ENCODE measurements at places on chromosomes 7 and 10. TPM values are rescaled to one million over a fixed set of nuclear protein-coding genes. Genes with fewer than 3 reads are reported as not detected.

- peak; percentile 79 for DNase-seq
Observed at GRCh38 chr7:123748171-123748733, 551 bp downstream of the WASL start.

GRCh38 chr7:25777969-25778708 is 373.9 kb upstream of the NFE2L3 start:
- DNase-seq = no peak

GRCh38 chr10:132975831-132976682 is 33.7 kb upstream of the CFAP46 start:
- DNase-seq = no peak

GRCh38 chr10:81847675-81848074 is 27.3 kb upstream of the NRG3 start:
- no peak for DNase-seq

DNA sequence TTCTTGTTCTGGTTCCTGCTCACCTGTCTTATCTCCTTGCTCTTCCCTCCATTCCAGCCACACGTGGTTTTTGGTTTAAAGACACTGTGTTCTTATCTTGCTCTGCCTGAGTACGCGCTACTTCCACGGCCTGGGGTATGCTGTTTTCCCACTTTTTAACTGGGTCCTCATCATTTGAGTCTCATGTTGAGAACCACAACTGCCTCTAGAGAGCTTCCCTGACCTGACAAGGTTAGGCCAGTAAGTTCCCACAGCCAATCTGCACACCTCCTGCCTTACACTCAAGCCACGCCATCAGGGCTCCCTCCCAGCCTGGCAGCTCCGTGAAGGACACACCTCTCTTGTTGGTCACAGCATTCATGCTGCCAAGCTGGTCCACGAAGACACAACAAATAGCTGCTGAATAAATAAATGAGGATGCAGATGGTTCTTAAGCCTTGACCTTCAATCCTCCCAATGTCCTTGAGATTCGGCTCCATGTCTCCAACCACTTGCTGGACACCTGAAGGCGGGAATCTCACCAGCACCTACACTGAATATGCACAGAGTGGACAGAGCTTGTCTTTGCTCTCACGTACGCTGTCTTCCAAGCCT is 201.7 kb upstream of the KLF14 start:
- no peak for DNase-seq

GRCh38 chr7:36309716-36310115 is 79.9 kb upstream of the ANLN start:
- no peak for DNase-seq

GRCh38 chr7:74231232-74231590 is 21.4 kb downstream of the LAT2 start:
- no peak for DNase-seq

DNA sequence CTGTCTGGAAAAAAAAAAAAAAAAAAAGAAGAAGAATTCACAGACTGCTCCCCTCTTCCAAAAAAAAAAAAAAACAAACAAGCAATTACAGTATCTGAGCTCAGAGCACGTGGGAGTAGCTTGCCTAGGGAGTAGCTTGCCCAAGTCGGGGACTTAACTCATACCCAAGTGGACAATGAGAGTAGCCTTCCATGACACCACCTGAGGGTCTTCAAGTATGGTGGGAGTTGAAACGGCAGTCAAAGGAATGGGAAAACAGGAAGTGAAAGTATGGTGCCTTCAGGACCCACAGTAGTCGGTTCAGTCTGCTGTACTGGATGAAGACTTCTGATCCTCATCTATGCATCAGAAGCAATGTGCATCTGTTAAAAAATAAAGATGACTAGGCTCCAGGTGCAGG is 10.6 kb downstream of the VOPP1 start:
- no peak for DNase-seq

IGF2BP3 gene
- polyA plus RNA-seq = 55.8 TPM

SCRN1 gene
- 0.20 TPM for polyA plus RNA-seq

PDE6C gene
- polyA plus RNA-seq = not detected

DNA sequence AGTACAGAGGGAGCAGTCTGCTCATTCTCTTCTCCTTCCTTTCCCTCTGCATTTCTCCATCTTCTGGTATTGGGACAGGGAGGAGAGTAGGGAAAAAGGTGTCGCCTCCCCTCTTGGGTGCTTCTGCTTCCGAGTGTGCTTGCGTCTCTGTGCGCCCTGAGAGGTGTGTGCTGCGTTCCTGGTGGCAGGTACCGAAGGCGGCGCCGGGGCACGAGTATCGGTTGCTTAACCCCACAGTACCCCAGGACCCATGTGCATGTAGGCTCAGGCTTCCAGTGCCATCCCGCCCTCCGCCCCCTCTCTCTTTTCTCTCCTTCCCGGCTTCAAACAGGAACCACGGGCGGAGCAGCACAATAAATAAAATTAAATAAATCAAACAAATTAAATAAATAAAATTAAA is 169.3 kb upstream of the GLI3 start:
- DNase-seq = no peak

GRCh38 chr10:75487087-75487754 is 55.8 kb downstream of the LRMDA start:
- DNase-seq = no peak

FKBP6 gene
- polyA plus RNA-seq = not detected

GRCh38 chr7:25084821-25085220 is 40.2 kb downstream of the CYCS start:
- DNase-seq = no peak

DNA sequence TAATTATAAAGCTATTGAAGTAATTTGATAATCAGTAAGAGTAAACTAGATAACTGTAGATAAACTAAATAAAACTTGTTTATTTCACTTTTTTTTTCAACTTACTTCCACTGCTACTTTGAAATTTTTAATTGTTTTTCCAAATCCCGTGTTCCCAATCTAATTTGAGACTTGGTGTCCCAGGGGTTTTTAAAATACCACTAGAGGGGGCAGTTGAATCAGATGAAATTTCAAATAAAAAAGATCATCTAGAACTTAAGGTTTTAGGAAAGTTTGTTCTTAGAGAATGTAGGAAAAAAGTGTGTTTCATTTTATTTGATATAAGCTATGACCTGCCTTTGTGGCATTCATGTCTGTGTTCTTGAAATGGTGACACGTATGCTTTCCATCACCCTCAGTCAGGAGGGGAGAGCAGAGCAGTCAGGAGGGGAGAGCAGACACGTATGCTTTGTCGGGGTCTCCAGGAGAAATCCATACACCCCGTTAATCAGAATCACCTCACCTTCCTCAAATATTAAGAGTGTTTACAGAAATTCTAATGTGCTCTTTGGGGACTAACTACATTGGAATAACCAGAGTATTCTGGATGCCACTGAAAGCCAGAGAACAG is 49.9 kb downstream of the C10orf67 start:
- no peak for DNase-seq

DNA sequence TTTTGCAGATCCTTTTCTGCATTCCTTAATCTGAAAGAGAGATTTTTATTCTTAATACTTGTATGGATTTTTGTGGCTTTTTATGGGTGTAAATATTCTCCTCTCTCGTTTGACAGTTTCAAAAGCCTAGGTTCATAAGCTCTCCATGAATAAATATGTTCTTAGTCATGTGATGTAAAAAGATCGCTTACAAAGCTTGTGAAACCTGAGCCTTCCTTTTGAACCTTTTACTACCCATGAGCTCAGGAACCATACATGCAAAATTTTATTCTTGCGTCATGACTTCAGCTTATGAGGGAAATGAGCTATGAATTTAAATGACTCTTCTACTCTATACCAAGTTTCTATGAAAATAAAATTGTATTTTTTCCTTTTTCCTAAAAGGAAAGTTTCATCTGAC is 98.7 kb downstream of the POLL start:
- no peak for DNase-seq

GRCh38 chr10:77669892-77670291 is 32.3 kb upstream of the KCNMA1 start:
- no peak for DNase-seq

DNA sequence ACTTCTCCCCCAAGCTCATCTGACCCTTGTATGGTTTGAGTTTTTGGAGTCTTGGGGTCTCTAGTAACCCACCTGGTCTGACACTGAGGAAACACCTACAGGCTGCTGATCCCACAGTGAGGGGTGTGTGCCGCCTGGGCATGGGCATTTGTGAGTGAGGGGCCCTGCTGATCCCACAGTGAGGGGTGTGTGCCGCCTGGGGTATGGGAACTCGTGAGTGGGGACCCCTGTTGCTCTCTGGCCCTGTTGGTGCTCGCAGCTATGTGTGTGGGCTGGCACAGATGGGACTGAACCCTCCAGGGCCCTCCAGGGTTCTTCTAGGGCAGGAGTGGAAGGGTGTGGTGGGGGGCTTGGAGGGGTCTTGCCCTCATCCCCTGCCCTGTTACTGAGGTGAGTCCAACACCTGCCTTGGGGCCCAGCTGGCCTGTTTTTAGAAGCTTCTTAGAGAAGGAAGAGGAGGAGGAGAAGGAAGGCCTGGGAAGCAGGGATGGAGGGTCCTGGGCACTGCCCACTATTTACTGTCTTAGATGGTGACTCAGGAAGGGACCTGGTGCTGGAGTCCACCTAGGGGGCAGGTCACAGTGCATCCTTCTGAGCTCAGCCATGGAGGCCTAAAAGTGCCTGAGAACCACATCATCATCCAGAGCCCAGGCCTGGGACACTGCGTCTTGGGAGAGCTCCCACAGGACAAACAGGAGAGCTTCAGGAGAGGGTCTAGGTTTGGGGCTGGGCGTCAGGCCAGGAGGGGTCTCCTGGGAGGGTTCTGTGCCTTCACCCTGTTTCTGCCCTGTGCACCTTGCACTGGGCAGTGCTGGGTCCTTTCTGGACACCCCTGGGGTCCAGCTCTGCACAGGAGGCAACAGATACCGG is 36.2 kb upstream of the ZNF716 start:
- no peak for DNase-seq

PNLIPRP3 gene
- polyA plus RNA-seq = not detected

DNA sequence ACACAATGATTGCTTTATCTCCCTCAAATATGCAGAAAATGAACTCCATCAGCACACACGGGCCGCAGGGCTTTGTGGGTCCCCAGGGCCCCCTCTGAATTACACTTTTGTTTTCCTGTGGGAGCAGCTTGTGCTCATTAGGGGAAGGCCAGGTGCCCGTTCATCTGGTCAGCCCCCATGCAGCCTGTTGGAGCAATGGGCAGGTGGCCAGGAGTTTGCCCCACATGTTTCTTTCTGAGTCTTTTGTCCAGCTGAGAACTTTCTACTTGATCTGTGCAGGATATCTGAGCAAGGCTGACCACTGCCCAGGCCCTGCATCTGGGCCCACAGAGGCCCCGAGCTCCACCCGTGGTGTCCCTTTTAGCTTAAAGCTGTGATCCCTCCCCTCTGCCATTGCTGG is 105.3 kb upstream of the FAM20C start:
- no peak for DNase-seq

ZPBP gene
- not detected for polyA plus RNA-seq

GNAI1 gene
- polyA plus RNA-seq = not detected

CHST15 gene
- polyA plus RNA-seq = 0.04 TPM

CADPS2 gene
- 0.08 TPM for polyA plus RNA-seq

Data from K562 (cell line).